Activated CD8-positive, alpha-beta memory T cell treated with anti-CD3 and anti-CD28 coated beads for 48 hours (primary cell): ENCODE measurements at places on chromosomes 5 and 9.

- no peak for DNase-seq
Observed at GRCh38 chr9:89020754-89021153, 29.5 kb downstream of the S1PR3 start.

DNA sequence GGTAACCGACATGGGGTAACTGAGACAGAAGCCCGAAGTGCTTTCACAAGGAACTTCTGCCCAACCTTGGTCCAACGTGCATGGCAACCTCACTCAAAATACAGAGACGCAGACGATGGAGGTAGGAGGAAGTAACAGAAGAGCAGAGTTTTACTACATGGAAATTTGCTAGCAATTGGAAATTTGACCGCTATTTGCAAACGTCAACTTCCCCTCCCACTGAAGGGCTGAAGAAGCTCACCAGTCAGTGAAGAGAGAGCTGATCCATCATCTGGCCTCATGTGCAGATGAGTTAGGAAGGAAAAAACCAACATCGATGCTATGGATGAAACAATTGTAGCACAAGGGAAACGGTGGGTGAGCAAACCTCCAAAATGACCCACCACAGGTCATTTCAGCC, 196.7 kb downstream of the RGS3 start:
- no peak for DNase-seq

DNA sequence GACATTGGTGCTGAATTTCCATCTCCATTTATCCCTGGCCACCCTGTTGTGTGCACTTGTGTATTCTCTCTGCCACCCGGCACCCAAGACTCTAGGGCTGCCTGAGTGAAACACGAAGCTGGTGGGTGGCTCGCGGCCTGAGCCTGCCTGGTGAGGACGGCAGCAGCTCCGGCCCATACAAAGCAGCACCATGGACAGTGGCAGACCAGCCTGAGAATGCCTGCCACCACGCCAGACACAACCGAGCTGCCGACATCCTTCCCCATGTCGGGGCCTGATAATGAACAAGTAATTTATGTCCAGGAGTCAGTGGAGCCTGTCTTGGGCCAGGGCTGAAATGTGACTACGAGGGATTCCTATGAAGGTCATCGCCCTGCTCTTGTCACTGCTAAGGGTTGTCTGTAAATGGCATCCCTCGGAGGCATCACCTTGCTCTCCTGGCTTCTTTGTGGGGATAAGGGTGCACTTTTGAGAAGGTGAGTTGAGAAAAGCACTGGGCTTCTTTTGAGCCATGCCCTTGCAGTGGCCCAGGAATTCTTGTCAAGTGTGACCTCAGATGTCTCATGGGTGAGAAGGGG, 175.7 kb downstream of the MELK start:
- DNase-seq, result no peak

DNA sequence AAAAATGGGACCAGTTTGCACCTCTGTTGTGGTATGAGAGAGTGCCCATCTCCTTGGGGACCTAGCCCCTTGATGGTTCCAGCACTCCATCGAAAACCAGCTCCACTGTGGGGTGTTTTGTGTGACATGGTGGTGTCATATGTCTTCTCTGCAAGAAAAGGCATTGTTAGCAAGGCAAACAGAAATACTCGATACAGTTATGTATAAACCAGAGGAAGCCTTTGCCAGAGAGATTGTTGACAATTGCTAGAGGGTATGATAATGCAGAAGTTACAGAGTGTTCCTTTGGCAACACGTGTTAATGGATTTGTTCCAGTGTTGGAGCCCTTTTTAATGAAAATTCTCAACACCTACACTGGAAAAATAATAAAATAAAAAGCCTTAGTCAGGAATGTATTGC, 270.4 kb upstream of the DMRT1 start:
- no peak for DNase-seq

DNA sequence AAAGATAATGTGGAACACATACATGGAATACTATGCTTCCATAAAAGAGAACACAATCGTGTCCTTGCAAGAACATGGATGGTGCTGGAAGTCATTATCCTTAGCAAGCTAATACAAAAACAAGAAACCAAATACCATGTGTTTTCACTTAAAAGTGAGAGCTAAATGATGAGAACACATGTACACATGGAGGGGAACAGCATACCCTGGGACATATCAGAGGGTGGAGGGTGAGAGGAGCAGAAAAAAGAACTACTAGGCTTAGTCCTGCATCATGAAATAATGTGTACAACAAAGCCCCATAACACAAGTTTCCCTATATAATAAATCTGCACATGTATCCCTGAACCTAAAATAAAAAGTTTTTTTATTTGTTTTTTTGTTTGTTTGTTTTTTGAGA, 855.5 kb upstream of the NUDT12 start:
- no peak for DNase-seq

GRCh38 chr9:94010980-94011533, 55.9 kb upstream of the BARX1 start:
- no peak for DNase-seq

DNA sequence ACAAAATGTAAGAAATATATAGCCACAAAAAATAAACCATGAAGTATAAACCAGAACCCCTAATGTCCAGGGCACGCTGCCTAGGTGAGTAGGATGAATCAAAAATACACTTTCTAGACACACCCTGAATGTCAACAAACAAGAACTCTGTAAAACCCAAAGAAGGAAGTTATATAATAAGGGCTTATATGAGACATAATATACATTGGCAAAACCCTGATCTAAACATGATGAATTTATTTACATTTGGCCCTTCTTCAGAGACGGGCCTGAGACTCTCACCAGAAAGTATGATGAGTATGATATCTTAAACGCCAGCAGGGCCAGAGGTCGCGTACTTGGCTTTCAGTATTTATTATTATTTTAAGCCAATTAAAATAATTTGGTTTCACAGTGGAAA, 125.1 kb upstream of the FST start:
- DNase-seq, result no peak

GRCh38 chr9:95623640-95624039, 106.9 kb upstream of the PTCH1 start:
- no peak for DNase-seq

DNA sequence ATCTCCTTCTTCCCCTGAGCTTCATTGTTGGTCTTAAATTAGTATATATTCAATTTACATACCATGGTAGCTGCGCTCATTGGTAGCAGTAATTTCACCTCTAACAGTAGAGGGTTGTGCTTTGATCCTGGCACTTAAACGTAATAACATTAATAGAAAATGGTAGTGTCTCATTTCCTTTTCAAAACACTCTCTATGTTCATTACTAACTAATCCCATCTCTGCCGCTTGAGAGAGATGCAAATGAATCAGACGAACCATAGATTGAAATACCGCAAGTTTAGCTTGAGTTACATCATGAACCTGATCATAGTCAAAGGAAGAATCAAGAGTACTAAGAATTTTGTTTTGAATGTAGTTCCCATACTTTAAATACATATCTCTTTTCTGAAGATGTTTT, 2.2 kb downstream of the THBS4 start:
- DNase-seq, result no peak

GRCh38 chr9:135370411-135371375, 108.9 kb upstream of the PPP1R26 start:
- DNase-seq, result no peak

GRCh38 chr5:102583276-102584124, 84.7 kb upstream of the SLCO6A1 start:
- DNase-seq, result no peak

GRCh38 chr9:109316207-109316640, 4.6 kb downstream of the EPB41L4B start:
- DNase-seq, result no peak

- DNase-seq, result no peak
Observed at GRCh38 chr9:70924895-70925547, 196.4 kb downstream of the TRPM3 start.
